Adipocyte (in vitro differentiated cells): ENCODE measurements at places on chromosomes 2 and 18.
A peak's percentile ranks its signal among the peaks of the same experiment; 100 is the strongest.

DNA sequence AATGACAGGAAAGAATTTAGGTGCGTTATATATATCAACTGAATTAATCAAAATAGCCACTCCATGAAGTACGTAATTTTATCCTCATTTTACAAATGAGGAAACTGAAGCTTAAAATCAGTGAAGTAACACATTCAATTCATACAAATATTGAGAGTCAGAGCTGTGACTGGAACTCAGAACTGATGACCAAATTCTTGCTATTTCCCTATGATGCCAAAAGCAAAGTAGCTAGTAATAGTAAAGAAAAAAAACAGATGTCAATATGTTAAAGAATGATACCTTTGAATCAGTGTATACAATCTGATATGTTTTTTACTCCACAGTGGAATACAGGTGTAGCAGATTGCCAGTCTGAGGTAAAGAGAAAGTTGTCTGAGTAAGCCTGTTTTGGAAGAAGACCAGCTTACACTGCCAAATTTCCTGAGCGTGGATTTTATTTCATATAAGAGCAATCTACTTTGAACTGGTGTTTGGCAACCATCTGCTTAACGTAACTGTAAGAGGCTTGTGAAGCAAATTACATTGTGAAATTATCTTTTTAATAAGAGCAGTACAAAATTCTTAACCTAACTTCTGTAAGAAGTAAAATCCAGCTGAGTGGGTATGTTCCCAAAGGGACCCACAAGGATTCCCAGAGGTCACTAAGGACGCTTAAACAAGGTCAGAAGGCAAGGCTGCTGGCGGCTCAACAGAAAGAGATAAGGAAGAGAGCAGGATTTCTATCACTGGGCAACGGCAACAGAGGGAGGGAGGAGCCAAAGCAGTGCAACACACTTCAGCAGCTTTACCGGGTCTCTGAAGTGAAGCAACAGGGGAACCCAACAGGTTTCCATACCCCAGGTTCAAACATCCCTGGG lies 85.6 kb downstream of the IKZF2 start:
- DNase-seq: peak; percentile 68

DNA sequence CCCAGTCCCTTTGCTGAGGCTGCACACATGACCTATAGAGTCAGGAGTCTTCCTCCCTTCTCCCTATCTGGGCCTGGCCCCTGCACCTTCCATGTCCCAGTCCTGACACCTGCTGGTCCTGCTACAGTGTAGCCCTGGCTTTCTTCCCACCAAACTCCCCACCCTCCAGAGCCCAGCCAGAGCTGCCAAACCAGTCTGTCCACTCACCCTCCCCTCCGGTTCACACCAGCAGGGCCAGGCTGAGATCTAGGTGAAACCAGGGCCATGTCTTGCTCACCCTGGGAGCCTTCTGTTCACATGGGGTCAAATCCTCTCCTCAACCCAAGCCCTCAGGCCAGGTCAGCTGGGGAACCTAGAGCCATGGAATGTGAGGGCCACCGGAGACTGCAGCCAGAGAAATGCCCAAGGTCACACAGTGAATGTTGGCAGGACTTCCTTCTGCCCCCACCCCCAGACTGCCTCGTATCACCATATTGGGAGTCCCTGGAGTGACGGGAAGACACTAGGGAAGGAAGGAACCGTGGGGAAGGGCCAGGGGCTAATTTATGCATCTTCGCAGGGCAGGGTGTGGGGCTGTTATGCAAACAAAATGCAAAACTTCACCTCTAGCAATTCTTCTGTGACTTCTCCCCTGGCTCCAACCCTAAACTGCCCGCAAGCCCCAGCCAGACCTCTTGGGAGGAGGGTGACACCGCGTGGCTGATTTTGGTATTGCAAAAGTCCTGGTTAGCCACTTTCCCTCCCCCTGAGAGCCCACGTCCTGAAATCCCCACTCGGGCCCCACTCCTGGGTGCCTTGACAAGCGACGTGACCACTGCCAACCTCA lies 14.6 kb downstream of the TNS1 start:
- DNase-seq: peak; percentile 92

DNA sequence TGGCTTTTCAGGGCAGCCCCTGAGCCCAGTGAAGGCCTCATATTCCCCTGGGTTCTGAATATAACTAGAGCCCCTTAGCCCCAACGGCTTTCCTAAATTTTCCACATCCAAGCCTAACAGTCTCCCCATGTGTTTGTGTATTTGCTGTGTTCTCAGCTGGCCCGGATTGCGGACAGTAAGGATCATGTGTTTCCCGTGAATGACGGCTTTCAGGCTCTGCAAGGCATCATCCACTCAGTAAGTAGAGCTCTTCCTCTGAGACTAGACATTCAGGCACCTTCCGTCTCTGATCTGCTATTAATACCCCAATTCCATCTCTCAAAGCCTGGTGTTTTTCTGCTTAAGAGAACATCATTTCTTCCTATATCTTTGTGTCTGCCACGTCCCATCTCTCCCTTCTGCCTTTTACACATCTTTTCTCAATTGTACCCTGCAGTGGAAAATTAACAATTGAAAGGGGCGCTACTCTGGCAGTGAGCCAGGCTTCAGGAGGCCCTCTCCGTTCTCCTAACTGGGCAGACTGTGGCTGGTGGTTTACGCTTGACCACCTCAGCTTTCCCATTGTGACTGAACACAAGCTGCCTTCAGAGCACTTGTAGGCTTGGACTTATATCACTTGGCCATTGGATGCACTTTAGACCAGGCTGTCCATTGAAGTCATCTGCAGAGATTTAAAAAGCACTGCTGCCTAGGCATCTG lies 64.4 kb downstream of the ANTXR1 start:
- no peak for DNase-seq

- peak; percentile 53 for DNase-seq
Measured at GRCh38 chr2:102717308-102718018, 44.4 kb upstream of the TMEM182 start.

DNA sequence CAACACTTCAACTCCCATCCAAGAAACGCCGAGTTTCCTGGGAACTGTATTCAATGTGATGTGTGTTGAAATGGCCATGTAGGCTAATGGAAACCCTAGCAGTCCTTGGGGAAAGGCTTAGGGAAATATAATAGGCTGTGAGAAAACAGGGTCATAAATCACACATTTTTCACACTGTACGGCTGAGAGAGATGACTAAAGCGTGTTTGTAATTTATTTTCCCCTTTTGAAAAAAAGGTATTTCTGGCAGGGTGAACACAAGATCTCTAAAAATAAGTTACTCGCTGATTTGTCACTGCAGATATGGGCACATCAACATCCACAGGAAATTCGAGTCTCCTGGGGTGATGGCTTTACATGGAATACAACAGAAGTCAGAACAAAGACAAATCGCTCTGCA lies 109.6 kb upstream of the ST6GAL2 start:
- no peak for DNase-seq

GRCh38 chr2:144707736-144708326 lies 187.9 kb upstream of the ZEB2 start:
- no peak for DNase-seq
